ENCODE measurements at places on chromosomes 3 and 15. TPM values are rescaled to one million over a fixed set of nuclear protein-coding genes. Genes with fewer than 3 reads are reported as not detected.

Gene EPHA3
- total RNA-seq: 28.8 TPM

Gene LSG1
- total RNA-seq: 86.3 TPM

Gene ECE2
- total RNA-seq: not detected

Gene DUOX2
- total RNA-seq: 0.21 TPM

Gene SMCO1
- not detected for total RNA-seq

Gene SUCLG2
- 56.6 TPM for total RNA-seq

Gene LAMB2
- 316 TPM for total RNA-seq
